Upper lobe of right lung (tissue), 1 donor: ENCODE measurements at places on chromosomes 16 and 17. TPM values are rescaled to one million over a fixed set of nuclear protein-coding genes. Genes with fewer than 3 reads are reported as not detected.
A peak's percentile ranks its signal among the peaks of the same experiment; 100 is the strongest.

Gene CCL22
- 3.8 TPM for total RNA-seq

- peak; percentile 90 for DNase-seq
These were observed 972 bp downstream of the RSAD1 start for GRCh38 chr17:50479522-50480141.

- DNase-seq = no peak
These were observed at the start of gene RAC3 for GRCh38 chr17:82031303-82031884. RAC3 (plus strand) TSS chr17:82031678; CDS start chr17:82031762, 84 bp downstream.

Gene SPAG5
- total RNA-seq = 3.2 TPM

- no peak for DNase-seq
These were observed 10.4 kb upstream of the COTL1 start for GRCh38 chr16:84628226-84628731.

GRCh38 chr17:43814714-43815113, 18.2 kb downstream of the MPP3 start:
- DNase-seq = no peak

GRCh38 chr16:71293919-71294318, 4.7 kb upstream of the CMTR2 start:
- DNase-seq = no peak

Gene BRICD5
- total RNA-seq = 7.5 TPM

DNA sequence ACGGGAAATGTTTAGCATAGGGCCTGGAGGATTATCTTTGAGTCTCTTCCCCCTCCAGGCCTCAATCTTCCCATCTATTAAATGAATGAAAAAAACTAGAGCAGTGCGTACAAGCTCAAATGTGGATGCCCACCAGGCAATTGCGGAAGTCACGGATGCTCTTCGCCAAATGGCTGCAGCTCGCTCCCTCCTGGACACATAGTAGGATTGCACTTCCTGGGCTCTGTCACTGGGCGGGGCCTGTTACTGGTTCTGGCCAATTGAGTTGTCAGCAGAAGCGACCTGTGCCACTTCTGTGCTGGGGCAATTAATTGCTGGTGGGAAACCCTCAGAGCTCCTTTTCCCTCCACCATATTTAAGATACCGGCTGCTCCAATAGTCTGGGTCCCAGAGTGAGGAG, 168.2 kb upstream of the IRX6 start:
- no peak for DNase-seq

DNA sequence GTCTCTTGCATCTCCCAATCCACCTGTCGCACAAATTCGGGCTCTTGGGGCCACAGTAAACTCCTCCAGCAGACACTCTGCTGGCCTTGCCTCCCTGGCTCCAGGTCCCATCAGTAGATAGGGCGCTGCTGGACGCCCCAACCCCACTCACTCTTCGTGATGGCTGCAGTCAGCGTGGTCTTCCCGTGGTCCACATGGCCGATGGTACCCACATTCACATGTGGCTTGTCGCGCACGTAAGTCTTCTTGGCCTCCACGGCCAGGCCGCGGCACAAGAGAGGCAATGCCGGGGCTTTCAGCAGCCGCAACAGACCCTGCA, 428 bp downstream of the TUFM start:
- no peak for DNase-seq

DNA sequence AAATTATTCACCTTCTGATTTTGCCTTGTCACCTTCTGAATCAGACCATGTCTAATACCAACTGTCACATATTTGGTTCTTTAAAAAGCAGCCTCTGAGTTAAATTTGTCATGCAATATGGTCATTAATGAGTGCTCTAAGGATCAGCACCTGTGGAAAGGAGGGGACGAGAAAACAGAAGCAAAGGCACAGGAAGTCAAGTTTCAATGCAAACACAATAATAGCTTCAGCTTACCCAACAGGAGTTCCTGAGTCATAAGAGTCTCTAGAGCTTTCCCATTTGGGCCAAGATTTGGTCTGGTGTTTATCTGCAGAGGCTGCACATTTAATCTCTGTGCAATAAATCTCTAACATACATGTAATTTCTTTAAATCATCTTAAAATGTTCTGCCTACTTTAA, 889.8 kb downstream of the CDH8 start:
- DNase-seq = no peak

Gene AP1G1
- 90.0 TPM for total RNA-seq

DNA sequence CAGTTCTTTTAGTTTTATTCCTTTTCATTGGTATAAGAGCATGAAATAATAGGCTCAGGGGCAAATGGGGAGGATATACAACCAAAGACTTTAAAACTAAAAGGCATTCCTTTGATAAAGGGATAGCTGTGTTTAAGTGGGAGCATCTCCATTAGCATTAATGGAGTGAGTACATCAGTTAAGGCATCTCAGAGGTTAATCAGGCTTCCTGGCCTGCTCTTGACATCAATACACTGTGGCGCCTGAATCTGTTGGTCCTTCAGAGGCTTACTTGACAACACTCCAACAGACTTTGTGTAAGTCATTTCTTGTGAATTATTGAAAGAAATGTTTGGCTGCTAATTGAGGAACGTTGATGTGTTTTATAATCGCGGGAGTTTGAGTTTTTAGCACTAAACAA, 230.7 kb downstream of the BCAS3 start:
- DNase-seq = no peak

- no peak for DNase-seq
These were observed 186.0 kb downstream of the COPRS start for GRCh38 chr17:31673076-31673475.

DNA sequence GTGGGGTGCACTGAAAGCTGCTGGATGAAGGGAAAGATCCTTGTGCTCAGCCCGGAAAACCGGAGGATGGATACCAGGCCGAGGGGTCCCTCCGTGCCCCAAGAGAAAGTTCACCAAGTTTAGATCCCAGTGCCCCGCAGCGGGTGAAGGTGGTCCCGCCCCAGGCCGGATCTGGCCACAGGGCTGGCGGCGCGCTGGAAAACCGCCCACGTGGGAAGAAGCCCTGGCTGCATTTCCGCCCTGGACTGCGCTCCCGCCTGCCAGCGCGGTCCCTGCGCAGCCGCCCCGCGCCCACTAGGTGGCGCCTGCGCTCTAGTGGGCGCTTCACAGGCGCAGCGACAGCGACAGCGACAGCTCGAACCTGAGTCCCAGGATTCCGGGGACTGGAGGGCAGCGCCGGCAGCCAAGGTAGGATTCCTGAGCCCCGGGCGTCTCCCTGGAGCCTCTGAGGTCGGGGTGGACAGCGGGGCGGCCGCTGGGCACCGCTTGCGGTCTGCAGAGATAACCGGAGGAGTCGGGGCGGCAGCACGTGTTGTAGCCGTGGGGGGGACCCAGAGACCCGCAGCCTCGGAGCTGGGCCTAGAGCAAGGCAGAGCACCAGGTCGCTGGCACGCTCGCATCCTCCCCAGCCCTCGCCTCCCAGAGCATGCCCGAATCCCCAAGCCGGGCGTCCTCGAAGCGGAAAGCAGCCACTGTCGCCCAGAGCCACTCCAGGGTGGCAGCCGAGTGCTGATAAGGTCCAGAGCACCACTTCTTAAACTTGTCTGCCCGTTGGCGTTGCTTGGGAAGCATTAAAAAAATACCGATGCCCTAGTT, at the start of gene CHD9:
CHD9 (plus strand) TSS at position 322 of the 816 bp plus-strand sequence. CDS start 101,099 bp downstream, outside the sequence.
- DNase-seq = peak; percentile 92

DNA sequence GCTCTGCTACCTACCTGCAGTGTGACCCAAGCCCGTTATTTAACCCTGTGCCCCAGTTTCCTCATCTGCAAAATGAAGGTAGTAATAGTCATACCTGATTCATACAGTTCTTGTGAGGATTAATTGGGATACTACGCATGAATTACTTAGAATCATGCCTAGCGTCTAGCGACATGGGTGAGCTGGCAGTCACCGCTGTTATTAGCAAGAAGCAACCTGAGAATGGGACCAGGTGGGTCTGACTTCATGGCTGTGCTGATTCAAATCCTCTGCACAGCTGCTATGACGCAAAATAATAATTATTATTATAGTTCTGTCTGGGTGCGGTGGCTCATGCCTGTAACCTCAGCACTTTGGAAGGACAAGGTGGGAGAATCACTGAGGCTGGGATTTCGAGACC, 7.9 kb downstream of the SOCS1 start:
- DNase-seq = no peak

DNA sequence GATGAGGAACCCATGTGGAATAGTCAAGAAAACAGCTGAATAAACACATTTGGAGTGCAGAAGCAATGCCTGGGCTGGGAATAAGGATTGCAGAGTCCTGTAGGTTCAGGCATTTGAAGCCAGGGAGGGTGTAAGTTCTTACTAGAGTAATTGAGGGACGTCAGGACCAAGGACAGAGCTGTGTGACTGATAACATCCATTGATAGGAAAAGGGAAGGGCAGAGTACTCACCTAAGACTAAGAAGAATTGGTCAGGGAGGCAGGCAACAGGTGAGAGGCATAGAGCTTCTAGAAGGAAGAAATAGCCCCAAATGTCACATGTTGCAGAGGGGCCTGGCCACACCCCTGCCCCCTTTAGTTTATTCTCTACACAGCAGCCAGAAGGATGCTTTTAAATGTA, 79.8 kb upstream of the TMEM132E start:
- DNase-seq = no peak

Gene EME1
- 1.3 TPM for total RNA-seq
